ENCODE measurements at places on chromosomes 6 and 20.

DNA sequence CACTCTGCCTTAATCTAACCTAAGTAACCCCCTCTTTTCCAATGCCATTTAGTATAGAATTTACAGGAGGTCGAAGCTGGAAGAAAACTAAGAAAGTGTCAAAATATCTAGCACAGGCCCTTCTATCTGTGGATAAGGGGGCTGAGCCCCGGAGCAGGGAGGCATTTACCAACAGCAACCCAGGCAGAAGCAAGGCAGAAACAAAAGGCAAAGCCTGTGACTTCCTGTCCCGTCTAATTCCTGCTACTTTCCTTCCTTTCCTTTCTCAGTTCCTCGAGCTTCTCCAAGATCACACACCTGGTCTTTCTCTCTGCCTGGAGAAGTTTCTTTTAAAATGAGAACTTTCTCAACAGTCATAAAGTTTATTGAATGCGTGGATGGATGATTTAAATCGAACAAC, 146.0 kb downstream of the FOXA2 start:
- no peak for DNase-seq

DNA sequence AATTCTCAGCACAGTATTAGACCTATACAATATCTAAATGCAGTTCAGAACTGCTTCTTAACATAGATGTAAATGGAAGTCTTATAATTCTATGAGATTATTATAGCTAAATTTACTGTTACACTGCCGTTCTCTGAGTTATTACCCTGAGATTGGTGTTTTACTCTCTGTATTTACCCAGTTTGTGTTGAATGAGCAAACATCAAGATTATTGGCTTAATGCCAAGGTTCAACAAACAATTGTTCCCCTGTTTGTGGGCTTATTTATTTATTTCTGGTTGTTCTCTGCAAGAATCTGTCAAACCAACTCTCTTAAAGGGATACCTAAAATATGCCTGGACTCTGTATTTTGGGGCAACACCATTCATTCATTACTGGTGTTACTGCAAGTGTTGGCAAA, 5.2 kb upstream of the STMND1 start:
- DNase-seq, result no peak

DNA sequence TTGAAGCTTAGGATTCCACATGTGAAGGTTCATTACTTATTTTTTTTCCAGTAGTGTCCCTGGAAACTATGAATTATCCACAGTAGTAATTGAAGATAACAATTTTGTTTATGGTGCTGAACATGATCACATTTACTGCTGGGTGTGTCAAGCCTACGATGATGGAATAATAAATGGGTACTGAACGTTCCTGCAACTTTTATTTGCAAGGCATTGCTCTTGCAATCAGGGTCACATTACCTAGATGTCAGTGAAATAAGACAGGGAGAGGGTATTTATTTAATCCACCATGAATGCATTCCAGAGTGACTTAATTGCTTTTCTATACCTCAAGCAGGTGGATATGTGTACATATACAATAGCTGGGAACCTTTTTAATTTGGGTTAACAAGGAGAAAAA, 27.0 kb upstream of the MLIP start:
- DNase-seq, result no peak

GRCh38 chr6:16174416-16175078, 45.7 kb downstream of the MYLIP start:
- no peak for DNase-seq

Measured in glomerular endothelial cell (primary cell).